ENCODE measurements at places on chromosomes 16 and 17.

- no peak for DNase-seq
Observed at GRCh38 chr16:2852003-2852730, 5.8 kb downstream of the PRSS22 start.

DNA sequence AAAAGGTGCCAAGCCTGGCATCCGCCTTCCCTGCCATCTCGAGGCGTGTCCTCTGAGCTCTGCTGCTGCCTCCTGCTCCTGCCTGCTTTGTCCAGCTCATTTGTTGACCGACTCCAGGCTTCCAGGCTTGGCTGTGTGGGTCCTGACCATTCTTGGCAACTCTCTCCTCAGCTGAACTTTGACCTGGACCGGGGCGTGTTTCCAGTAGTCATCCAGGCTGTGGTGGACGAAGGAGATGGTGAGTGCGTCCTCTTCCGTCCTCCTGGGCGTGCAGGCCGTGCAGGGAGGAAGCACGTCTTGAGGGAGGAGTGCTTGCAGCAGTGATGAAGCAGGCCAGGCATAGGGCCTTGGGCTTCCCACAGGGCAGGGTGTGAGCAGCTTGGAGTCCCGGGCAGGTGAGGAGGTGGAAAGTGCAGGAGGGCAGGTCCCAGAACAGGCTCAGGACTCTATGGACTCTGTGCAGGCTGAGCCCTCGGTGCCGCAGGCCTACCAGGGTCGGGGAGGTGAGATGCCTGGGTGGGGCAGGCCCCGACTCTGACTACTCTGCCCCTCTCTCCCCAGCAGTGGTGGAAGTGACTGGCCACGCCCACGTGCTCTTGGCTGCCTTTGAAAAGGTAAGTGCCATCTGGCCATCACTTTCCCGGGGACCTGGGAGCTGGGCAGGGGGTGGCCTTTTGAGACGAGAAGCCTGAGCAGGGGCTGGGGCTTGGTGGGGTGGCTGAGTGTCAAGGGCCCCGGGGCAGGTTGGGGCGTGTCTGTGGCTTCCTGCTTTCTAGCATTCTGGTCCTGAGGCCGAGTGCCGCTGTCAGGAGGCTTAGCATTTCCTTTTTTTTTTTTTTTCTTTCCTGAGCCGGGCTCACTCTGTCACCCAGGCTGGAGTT lies 28.6 kb upstream of the NUDT16L1 start:
- DNase-seq = peak; percentile 37

GRCh38 chr17:19345067-19345460 lies 17.5 kb downstream of the B9D1 start:
- no peak for DNase-seq

DNA sequence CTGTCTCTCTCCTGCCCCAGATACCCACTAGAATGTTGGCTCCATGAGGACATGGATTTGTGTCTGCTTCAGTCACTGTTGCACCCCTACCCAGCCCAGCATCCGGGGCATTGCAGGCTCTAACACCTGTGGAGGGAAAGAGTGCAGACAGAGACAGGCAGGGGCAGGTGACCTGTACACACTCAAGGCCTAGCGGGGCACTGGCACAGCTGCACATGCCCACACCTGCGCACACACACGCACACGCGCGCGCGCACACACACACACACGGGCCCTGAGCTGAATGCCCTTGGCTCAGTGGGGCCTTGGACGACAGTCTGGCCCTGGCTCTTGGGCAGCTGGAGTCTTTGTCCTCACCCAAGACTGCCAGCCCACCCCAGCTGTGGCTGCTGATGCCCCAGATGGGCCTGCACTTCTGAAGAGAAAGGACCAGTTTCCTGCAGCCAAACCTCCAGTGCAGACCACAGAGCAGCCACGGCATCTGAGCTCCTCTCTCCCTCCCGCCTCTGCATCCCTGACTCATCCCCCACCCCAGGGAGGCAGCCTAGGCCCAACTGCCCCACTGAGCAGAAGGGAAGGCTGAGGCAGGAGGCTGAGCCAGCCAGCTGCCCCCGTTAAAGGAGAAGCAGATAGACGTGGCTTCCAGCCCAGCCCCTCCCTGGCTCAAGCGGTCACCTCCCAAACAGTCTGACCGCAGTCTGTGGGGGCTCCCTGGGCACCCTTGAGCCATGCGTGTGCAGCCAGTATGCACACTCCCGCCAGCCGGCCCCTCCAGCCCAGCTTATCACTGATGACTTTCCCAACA lies 12.3 kb upstream of the RAI1 start:
- DNase-seq = no peak

GRCh38 chr16:2597560-2597902 lies 59.7 kb downstream of the PDPK1 start:
- DNase-seq = no peak

DNA sequence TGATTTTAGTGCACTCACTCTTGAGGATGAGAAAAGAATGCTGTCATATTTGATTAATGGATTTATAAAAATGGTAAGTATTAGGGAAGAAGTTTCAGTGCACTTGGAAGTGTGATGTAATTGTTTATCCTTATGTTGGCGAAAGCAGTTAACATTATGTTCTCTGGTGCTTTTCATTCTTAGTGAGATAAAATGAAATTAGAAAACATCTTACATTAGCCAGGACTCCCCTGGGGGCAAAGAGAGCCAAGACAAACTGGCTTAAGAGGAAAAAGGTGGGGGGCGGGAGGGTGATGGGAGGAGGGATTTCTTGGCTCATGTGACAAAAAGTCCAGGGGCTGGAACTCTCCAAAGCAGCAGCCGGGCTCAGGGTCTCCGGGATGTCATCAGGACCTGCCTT lies 73.2 kb downstream of the KNOP1 start:
- no peak for DNase-seq

DNA sequence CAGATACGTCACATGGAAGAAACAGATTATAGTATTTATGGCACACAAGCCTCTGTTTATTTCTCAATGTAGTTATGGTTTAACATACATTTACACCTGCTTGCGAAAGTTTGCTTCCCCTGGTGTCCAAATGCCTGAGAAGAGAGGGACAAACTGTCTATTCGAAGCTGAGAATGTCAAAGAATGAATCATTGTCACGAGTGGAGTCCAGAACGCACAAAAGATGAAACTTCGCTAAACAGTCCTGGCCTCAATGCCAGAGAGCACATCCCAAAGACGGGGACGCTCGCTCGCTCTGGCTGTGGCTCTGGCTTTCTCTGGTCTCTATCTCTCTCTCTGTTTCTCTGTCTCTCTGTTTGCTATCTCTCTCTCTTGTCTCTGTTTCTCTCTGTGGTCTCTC lies 298.8 kb downstream of the FOXL1 start:
- no peak for DNase-seq

DNA sequence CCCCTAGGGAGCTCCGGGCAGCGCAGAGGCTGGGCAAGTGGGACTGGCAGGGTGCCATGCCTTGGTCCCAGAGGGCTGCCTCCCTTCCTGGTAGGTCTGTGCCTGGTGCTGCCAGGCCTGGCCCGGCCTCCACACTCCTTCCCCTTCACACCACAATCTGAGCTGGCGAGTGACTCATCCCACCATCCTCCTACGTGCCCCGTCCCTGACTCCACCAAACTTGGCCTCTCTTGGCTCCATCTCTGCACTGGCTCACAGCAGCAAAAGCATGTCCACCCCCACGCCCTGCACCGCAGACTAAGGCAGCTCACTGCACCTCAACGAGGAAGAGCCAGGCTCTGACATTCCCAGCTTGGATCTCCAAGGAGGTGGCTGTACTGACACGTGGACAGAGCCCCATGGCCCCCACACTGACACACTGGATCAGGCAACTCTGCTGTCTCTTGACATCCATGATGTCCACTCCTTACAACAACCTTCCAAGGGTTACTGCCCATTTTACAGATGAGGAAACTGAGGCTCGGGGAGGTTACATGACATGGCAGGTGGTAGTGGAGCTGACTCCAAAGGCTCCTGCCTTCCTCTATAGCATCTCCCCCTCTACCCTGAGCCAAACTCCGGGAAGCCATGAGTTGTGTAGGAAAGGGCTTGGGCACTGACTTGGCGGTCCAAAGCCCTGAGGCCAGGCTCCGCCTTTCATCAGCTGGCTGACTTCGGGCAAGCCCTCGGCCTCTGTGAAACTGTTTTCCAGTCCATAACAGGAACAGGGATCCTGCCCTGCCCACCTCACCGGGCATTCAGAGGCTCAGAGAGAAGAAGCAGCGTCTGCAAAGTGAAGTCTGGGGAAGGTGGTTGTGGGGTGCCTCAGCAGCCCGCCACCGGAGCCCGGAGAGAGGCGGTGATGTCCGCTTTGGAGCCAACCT lies 20.1 kb upstream of the KRT19 start:
- DNase-seq = peak; percentile 98

GRCh38 chr17:16818340-16818739 lies 128.3 kb downstream of the CCDC144A start:
- DNase-seq = no peak

DNA sequence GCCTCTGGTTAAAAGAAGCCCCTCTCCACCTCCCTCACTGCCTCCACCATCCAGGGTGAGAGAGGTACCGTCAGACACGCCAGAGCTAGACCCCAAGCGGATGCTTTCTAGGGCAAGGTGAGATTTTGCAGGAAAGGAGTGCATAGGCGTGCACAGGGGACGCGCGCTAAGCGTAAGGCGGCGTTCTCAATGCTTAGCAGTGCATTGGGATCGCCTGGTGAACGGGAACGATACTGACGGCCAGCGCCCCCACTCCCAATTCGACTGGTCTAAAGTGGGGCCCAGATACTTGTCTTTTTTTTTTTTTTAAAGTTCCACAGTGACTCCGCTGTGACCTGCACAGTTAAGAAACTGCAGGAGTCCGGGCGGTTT lies 57.9 kb upstream of the CREBBP start:
- DNase-seq = no peak

DNA sequence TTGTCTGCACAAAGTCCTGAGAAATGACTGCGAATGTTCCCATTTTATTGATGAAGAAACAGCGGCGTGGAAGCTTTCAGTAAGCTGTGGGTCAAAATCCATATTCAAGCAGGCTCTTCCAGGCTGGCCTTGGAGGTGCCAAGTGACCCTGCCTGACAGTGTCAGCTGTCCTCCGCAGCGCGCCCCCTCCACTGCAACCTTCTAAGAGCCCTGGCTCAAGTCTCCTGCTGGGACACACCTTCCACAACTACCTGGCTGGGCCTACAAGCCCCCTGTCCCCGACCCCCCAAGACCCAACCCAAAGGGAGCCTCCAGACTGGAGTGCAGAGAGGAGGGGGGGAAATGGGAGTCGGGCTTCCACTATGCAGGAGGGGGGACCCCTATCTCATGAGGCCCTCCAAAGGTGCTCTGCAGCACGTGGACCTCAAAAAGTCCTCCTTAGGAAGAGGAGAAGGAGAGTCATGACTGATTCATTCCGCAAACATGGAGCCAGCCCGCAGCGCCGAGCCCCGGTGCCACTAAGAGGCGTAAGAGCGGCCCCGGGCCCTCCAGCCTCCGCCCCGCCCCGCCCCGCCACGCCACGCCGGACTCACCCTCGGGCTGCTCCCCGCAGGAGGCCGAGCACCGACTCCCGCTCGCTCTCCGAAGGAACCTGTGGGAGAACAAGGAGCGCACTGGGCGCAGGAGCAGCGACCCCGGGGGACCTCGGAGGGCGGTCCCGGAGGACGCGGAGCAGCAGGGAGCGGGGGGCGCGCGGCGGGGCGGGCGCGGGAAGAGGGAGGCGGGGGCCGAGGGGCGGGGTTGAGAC lies 574 bp downstream of the MPP3 start:
- DNase-seq = peak; percentile 42

DNA sequence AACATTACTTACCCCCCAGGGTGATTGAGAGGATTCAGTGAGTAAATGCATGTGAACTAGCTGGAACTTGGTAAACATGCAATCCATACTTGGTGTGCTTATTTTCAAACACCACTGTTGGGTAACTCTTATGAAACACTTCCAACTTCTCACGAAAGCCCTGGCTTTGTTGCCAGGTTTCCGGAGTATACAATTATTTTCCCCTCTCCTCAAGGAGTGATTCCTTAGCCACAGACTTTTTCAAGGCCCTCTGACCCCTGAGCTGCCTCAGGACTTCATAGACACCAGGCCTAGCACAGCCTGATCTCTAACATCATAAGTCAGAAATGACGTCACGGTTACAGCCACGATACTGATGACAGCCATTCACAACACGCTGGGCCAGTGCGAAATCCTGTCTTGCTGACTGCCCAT lies 27.6 kb downstream of the HSD17B2 start:
- peak; percentile 86 for DNase-seq

- peak; percentile 78 for DNase-seq
Observed at GRCh38 chr16:84501077-84501735, 3.3 kb downstream of the MEAK7 start.

DNA sequence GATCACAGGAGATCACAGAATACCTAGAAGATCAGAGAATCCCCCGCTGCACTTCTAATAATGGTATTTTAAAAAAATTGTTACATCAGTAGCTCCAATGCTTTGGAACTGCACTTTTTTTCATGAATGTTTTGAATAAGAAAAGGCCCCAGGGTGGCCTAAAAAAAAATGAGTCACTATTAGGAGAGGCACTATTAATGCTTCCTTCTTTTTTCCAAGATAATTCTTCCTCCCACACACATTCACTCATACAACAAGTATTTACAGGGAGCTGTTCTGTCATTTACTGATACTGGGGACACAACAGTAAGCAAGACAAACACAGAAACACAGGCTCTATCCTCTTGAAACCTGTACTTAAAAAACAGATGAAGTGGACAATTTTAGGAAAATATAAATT lies 675 bp upstream of the PDZD9 start:
- DNase-seq = peak; percentile 73

- DNase-seq = no peak
Observed at GRCh38 chr16:67949645-67950044, 5.7 kb upstream of the LCAT start.

GRCh38 chr16:4506450-4506849 lies 30.3 kb downstream of the HMOX2 start:
- peak; percentile 77 for DNase-seq

DNA sequence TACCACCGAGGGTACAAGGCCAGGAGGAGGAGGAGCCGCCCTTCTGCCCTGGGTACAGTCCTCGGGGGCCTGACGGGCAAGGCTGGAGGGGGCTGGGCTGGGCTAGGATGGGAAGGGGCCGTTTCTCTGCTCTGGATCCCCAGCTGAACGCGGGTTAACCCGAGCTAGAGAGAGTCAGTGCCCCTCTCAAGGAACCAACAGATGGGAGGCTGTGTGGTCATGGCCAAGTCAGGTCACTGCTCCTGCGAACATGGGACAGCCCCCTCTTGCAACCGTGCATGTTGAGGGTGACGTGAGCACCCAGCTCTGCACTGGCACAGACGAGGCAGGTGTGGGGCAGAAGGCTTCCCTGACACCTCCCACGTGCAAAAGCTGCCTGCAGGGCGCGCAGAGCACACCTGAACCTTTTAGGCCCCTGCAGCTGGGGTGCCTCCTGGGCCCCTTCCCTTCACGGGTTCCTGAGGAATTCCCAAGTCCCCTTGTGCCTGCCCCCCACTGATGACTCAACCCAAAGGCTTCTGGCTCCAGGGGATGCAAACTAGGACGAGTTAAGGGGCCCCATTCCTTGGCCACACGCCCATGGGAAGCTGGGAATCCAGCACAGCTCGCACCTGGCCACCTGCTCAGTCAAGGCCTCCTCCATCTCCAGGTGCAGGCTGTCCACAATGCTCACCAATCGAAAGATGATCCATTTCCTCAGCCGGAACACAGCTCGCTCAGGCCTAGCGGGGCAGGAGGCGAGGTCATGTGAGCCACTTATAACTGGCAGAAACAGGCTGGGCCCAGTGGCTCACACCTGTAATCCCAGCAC lies 6.3 kb downstream of the MYBBP1A start:
- DNase-seq = peak; percentile 21

All from renal cortical epithelial cell (primary cell).